ENCODE measurements at places on chromosomes 16 and 17.

DNA sequence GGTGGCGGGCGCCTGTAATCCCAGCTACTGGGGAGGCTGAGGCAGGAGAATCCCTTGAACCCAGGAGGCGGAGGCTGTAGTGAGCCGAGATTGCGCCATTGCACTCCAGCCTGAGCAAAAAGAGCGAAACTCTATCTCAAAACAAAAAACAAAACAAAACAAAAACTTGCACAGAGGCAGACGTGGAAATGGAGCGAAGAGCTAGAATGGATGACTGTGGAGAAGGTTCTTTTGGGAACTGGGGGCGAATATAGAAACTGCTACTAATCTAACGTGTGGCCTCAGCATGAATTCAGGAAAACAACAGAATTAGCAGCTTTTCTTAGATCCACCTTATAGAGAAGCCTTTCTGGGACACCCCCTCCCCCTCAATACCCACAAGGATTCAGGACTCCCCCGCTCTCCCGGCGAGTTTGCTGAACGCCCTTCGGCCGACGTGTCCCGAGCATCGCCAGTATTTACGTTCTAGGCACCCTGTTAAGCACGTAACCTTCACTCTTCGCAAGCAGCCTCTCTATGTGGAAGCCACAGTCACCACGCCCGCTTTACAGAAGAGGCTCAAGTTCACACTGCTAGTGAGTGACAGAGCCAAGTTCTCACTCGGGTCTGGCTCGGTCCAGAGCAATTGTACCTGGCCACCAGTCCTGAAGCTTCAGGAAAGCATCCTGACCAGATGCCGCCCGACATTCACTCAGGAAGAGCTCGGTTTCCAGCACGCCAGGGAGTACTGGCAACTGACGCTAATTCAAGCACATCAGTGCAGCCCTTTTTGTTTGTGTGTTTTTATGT is 13.3 kb upstream of the ABR start:
- DNase-seq = no peak

- no peak for DNase-seq
Observed at GRCh38 chr17:35155246-35155645, 7.6 kb downstream of the UNC45B start.

- no peak for DNase-seq
Observed at GRCh38 chr16:70653809-70654771, 7.7 kb downstream of the IL34 start.

- DNase-seq = no peak
Observed at GRCh38 chr17:39376434-39376833, 25.0 kb downstream of the FBXL20 start.

- no peak for DNase-seq
Observed at GRCh38 chr17:78121801-78122215, 6.7 kb downstream of the TMC6 start.

DNA sequence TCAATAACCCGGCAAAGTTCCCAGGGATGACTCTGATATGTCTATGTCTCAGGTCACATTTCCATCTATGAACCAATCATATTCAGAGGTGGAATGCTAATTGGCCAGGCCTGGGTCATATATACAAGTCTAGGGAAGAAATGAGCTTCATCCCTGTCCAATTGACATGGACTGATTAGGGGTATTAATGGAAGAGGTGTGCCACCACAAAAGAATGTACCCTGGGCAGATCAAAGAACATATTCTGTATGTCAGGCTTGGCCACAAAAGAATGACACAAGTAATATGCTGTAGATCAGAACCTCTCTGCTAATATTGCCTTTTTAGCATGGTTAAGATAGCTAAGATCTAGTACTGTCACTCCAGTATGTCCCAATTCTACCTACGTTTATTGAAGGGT is 6.7 kb downstream of the SLC35G3 start:
- DNase-seq = no peak

DNA sequence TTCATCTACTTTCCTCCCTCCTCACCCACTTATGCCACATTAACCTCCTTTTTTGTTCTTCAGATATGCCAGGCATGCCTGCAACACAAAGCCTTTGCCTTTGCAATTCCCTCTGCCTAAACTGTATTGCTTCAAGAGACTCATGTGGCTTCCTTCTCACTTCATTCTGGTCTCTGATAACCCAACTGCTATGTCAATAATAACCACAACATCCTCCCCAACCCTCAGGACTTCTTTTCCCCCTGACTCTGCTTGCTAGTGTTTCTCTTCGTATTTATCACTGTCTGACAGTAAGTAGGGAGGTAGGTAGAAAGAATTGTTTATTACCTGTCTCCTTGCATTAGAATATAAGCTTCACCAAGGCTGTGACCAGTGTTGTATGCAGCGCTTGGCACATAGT is 22.4 kb downstream of the RBL2 start:
- no peak for DNase-seq

DNA sequence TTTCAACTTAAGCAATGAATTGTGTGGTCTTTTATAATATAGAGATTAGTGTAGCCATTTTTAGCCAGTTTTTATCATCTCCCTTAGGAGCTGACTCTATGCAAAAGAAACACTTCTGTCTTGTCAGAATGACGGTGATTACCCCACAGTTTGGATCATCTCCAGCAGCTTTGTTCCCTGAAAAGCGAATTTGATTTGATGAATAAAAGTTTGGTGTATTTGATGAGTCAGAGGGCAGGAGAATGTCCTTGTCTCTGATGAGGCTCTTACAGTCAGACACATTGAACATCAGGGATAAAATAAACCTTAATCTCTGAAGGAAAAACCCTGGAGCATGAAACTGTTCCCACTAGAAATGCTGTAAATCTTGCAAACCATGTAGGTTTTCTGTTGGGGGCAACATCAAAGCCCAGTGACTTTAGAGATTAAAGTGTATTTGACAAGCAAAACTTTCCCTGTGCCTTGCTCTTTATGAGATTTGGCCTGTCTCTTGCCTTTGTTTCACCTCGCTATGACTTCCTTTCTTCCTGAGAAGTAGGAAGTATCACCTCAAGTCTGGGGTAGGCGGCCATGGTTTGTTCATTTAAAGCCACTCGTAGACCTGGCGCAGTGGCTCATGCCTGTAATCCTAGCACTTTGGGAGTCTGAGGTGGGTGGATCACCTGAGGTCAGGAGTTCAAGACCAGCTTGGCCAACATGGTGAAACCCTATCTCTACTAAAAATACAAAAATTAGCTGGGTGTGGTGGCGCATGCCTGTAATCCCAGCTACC is 209.3 kb downstream of the FTO start:
- DNase-seq = no peak

GRCh38 chr16:89921131-89921701 is 1.9 kb upstream of the TUBB3 start:
- DNase-seq = no peak

GRCh38 chr17:67647482-67647881 is 70.3 kb upstream of the NOL11 start:
- no peak for DNase-seq

- no peak for DNase-seq
Observed at GRCh38 chr17:63933598-63933997, 1.5 kb upstream of the CD79B start.

DNA sequence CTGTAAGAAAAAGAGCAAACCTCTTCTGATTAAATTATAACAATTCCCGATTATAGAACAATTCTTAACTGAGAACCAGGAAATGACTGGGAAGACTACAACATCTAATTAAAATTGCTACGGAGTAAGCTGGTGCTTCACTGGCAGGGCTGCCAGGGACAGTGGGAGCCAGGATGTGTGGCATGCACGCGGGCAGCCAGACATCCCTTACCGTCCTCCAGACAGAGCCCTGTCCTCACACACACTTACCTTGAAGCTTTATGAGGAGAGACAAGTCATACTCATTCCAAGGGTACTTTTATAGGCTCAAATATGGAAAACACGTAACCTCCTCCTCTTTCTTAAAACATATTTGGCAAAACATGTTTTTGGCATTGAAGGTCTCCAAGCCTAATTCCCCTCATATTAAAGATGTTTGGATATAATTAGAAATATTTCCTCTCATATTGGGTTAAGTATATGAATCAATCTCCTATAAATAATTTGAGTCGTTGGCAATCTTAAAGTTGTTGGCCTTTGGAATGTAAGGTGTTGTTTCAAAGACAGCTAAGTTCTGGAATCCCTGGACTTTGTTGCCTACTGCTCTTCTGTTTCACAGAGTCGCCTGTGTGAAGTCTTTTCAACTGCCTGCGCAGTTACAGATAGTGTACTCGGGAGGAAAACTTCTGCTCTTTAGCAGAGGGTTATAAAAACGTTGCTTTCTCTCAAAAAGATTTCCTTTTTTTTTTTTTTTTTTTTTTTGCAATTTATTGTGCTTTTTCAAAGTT is at the start of gene MYH1:
MYH1 (minus strand) TSS at position 272 of the 767 bp plus-strand sequence. CDS start 1,900 bp downstream, outside the sequence.
- DNase-seq = no peak
